ENCODE measurements at places on chromosomes 11 and 22.
A peak's percentile ranks its signal among the peaks of the same experiment; 100 is the strongest.

DNA sequence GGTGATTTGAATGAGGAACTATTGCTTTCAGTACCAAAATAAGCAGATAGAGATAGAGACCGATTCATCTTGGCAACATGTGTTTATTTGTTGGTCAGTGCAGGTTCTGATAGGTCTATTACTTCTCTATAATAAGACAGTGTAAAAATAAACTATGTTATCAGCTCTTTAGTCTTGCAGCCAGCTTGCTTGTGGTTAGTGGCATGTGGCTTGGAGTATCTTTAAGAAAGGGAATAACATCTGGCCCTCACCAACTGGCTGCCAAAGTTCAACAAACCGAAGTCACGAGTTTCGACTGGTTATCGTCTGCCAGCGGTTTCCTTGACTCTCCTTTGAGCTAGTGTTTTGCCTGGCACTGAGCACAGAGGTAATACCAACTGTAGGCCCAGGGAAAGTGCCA, 71.8 kb downstream of the CTTN start:
- DNase-seq, result no peak

DNA sequence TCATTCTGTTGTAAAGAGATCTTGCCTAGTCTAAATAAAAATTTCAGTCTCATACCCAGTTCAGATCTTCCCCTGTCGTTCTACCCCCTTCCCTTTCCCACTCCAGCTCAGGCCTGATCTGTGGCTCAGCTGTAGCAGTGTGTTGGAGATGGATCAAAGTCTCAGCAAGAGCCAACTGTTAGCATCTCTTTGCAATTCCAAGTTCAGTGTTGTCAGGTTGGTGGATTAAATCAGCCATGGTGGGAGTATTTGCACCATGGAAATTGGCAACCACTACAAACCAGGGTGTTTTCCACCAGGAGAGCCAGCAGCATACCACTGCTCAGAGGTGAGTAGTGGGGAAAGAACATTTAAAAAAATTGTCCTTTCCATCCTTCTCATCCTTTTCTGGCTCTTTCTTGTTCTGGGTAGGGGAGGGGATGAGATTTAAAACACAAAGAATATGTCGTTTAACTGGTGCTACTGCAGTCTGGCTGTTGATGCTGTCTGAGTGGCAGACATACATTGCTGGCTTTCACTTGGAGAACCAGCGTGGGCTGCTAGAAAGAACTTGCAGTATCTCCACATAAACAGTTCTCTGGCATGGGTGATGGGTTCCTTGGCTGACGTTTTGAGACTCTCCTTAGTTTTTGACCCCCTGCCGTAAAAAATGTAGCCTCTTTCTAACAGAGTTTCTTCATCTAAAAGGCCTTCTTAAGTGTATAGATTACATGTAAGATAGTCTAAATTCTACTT, 514.1 kb downstream of the RAB38 start:
- DNase-seq, result no peak

DNA sequence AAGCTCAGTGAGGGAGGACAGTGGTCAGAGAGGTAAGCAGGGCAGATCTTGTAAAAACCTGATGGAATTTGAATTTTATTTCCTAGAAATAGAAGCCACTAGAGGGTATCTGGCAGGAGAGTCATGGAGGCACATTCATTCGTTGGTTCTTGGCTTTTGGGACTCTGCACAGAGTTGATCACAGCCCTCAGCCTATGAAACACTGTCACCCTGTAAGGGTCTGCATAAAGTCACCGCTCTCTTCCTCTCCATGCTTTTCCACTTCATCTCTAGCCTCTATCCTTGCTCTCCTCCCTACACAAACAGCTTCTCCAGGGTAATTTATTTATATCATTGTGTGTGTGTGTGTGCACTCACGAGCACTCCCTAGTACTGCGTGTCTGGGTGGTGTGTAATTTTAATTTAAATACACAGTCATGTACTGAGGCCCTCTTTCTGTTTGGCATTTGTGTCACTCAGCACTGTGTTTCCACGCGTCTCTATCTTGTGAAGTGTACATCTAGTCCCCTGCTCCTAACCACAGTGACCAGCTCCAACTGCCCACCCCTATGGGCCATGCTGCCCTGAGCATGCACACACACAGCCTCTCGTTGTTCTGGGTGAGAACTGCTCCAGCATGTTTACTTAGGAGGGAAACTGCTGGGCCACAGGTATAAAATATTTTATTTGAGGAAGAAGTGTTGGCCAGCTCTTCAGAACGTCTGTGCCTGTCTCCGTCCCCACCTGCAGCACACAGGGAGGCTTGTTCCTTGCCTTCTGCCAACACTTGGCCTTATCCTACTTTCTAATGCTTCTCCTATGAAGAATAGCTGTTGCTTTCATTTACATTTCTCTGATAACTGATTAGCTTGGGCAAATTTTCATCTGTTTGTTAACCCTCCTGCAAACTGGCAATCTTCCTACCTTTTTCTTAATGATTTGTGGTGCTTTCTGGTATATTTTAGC, 4.5 kb downstream of the KCNQ1OT1 start:
- DNase-seq, result no peak

- DNase-seq, result no peak
These were observed 26.9 kb downstream of the TPST2 start for GRCh38 chr22:26563022-26563421.

- no peak for DNase-seq
These were observed 4.8 kb upstream of the FTH1 start for GRCh38 chr11:61972112-61972671.

DNA sequence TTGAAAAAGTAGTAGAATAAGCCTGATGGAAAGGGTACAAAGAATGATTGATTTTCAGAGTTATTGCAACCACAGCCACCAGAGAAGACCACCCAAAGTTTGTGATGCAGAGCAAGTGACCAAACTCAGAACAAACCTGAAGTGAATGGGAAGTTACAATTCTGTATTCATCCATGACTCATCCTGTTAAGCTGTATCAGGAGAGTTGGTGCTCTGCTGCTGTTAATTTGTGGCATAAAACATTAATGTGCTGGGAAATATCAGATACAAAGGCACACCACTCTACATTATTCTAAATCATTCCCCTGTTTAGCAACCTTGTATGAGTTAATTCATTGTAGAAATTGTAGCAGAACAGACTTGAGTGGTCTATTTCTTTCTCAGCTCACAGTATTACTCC, 19.6 kb upstream of the PDGFD start:
- no peak for DNase-seq

- DNase-seq, result no peak
These were observed 12.8 kb downstream of the OR8A1 start for GRCh38 chr11:124582565-124582964.

GRCh38 chr22:40451210-40451609, 80.8 kb downstream of the SGSM3 start:
- no peak for DNase-seq

- DNase-seq, result no peak
These were observed 8.4 kb upstream of the RASSF10 start for GRCh38 chr11:13000721-13001120.

DNA sequence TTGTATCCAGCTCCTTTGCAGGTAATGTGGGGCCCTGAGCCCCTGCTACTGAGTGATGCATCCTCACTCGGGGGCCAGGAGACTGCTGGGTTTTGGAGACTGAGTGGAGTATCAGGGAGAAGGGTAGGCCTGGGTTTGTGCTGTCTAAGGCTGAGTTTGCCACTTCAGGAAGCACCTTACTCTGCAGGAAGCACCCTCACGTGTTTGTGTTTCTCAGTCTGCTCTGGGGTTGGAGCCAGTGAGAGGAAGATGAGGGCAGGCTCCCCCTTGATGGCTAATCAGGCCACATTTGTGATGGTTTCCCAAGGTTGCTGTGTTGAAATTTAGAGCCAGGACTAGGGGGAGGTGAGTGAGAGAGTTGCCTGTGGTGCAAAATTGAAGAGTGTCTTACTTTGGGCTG, 13.7 kb upstream of the THY1 start:
- no peak for DNase-seq

- no peak for DNase-seq
These were observed 105.4 kb upstream of the PITPNB start for GRCh38 chr22:28024422-28024888.

DNA sequence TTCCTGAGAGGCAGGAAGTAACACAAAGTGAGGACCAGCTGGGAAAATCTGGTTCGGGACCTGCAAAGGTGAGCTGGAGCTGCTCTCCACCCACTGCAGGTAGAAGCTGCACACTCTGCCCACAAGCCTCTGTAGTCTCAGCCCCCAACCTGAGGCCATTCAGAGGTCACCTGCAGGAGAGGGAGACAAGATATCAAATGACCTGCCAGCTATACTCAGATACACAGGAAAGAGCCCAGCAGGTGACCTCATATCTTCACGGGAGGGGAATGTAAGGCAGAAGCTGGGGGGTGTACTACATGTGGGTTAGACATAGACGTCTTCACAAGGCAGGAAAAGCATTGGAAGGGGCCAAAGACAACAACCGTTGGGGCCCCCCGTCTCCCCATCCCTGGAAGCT, 86.1 kb downstream of the APIP start:
- no peak for DNase-seq

- DNase-seq, result no peak
These were observed 9.3 kb downstream of the ARHGEF17 start for GRCh38 chr11:73317373-73317772.

DNA sequence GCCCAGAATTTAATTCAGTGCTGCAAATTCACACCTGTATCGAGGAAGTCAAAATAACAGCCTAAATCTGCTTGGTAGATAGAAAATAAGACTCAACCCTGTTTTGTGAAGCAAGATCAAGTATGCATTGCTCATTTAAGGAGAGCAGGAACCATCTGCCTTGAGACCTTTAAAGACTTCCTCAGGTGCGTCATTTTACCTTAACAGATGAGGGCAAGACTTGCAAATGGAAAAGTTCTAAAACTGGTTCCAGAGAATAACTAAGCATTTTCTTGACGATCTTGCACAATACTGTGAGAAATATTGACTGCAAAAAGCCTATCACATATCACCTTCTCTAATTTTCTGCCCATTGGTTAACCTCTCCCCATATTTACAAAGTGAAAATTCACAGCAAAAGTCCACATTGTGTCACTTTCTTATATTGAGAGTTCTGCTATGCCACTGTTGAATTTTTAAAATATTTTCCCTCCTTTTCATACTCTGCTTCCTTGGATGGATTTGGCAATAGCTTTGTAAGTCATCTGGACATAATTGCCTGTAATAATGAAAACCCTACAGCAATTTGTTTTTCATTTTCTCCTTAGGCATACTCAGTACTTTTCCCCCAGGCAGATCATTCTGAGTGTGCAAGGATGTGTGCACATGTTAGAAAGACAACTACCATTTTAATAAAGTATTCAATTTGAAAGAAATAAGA, 234.2 kb downstream of the AASDHPPT start:
- DNase-seq, result no peak

DNA sequence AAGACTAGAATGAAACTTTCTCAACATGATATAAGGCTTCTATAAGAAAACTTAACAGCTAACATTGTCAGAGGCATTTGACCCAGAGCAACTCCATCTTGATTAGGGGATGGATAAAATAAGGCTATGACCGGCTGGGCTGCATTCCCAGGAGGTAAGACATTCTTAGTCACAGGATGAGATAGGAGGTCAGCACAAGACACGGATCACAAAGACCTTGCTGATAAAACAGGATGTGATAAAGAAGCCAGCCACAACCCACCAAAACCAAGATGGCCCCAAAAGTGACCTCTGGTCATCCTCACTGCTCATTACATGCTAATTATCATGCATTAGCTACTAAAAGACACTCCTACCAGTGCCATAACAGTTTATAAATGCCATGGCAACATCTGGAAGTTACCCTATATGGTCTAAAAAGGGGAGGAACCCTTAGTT, 135.2 kb downstream of the TTC28 start:
- DNase-seq, result peak; percentile 3

- no peak for DNase-seq
These were observed 1343.8 kb downstream of the TBC1D22A start for GRCh38 chr22:48106215-48106614.

DNA sequence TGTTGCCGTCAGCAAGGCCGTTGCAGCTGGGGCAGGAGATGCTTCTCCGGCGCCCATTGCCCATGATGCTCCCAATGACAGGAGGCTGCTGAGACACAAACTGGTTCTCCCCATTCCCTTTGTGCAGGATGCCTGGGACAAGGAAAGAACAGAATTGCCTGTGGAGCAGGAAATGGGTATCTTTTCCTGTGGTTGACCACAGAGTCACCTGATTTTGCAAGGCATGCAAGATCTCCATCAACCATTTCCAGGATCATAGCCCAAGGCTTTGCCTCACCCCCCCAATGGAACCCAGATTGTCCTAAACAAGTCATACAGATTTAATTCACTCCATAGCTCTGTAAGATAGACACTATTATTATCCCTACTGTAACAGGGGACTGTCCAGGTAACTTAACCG, 148.1 kb upstream of the NARS2 start:
- DNase-seq, result no peak

DNA sequence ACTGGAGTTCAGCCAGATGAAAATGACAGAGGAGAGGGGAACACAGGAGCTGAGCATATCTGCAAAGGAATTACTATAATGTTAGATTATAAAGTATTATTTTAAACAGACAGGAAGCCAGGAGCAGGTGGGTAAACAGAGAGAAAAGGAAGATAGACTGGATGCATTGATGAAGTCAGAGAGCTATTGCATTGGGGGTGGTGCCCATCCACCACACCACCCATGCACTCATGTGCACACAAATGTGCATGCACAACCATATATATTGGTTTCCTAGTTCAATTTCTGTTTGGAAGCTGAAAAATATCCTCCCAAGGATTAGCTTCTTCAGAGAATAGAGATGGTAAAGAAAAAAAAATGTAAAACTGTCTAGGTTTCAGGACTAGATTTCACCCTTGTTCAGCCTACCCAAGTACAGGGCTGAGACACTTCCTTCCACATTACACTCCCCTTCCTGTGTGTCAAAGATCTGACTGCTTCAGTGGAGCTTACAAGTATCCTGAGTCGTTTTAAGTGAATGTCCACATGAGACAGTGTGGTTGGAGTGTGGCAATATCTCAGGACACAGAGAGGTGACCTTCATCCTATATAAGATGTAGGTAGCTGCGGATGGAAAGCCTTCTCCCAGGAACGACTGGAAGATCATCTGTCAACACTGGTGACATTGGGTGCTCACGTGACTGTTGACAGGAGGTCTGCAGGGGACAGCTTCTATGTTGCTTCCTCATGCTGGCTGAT, 12.2 kb upstream of the SMPD1 start:
- peak; percentile 26 for DNase-seq

DNA sequence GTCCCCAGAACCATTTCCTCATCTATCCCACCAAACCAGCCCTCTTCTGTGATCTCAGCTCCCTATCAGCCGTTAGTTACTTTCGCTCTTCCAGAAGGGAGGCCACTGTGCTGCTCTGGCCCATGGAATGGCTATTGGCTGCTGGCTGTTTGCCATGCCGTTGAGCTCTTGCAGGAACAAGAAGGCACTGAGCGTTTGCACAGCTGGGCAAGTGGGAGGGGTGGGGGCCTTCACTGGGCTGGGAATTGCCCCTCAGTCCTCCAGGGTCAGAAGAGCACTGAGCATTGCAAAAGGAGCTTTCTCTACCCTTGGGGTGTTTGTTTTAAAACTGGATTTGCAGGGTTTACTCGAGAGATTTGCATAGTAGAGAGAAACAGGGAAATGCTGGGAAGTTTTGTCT, 129.0 kb upstream of the PARVA start:
- DNase-seq, result peak; percentile 69

DNA sequence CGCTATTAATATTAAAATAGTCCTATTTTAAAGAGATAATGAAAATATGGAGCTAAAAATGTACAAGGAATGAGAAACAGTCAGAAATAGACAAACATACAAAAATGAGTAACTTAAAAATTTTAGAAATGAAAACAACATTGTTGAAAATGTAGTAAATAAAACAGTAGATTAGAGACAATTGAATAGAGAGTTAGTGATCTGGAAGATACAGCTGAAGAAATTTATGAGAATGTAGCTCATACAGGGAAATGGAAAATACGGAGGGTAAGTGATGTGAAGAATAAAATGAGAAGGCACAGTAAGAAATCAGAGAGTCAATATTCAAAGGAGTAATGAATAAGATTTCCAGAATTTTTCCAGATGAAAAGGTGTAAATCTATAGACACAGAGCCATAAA, 424.8 kb downstream of the SOX6 start:
- DNase-seq, result no peak
